ENCODE measurements at places on chromosomes 2 and 18.
A peak's percentile ranks its signal among the peaks of the same experiment; 100 is the strongest.

GRCh38 chr2:59658906-59659635, 894.4 kb downstream of the BCL11A start:
- DNase-seq: no peak

- peak; percentile 69 for DNase-seq
Observed at GRCh38 chr2:168237741-168238140, 9.7 kb downstream of the STK39 start.

DNA sequence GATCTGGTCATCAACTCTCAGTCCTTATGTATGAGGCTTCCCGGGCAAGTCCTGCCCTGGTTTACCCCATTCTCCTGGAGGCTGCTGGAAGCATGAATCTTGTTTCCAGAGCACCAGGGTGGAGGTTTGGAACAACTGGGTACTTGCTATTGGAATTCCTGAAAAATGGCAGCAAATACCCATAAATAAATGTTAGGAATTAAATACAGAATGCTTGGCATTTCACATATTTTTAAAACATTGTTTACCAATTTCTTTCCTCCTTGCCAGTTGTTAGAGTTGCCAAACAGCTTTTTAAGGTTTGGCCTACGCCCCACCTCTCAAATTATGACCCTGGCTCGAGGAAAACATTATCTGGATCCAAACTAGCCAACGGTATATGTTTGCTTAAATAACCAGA, 90.6 kb upstream of the ZCCHC2 start:
- no peak for DNase-seq

- DNase-seq: no peak
Observed at GRCh38 chr18:30132959-30133358, 909.6 kb downstream of the DSC3 start.

DNA sequence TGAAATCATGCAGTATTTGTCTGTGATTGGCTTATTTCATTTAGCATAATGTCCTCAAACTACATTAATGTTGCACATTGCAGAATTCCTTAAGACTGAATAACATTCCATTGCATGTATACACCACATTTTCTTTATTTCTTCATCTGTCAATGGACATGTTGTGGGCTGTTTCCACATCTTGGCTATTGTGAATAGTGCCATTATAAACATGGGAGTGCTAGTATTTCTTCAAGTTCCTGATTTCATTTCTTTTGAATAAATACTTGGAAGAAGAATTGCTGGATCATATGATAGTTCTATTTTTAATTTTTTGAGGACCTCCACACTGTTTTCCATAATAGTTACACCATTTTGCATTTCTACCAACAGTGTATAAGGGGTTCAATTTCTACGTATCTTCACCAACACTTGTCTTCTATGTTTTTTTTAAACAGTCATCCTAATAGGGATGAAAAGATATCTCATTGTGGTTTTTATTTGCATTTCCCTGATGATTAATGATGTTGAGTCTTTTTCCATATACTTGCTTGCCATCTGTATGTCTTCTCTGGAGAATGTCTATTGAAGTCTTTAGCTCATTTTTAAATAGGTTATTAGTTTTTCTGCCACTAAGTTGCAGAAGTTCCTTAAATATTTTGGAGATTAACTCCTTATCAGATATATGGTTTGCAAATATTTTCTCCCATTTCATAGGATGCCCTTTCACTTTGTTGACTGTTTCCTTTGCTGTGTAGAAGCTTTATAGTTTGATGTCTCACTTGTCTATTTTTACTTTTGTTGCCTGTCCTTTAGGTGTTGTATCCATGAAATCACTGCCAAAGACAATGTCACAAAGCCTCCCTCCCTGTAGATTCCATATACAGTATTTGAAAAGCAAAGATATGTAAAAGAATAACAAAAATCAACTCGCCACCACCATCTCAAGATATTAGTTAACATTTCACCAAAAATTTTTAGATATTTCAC, 14.6 kb downstream of the FBXO11 start:
- DNase-seq: no peak

DNA sequence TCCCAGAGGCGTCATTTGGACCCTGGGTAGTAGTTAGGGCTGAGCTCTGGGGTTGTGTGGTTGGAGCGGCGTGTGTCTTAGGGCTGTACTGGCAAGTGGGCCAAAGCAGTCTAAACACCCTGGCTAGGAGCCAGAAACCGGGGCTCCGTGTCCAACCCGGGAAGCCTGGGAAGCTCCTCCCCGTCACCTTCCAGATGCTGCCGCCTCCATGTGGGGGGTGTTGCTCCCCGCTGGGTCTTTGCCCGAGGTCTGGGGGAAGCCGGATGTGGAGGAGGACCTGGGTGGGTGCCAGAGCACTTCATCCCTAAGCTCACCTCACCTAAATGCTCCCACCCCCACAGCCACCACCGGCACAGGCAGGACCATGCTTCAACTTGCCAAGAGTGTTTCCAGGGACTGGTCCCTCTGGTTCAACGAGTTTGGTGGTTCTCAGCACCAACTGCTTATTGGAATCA, 25.4 kb downstream of the TET3 start:
- DNase-seq: no peak

GRCh38 chr2:151808258-151809072, 19.8 kb downstream of the ARL5A start:
- no peak for DNase-seq

- DNase-seq: no peak
Observed at GRCh38 chr2:69031466-69031865, 18.5 kb downstream of the ANTXR1 start.

- no peak for DNase-seq
Observed at GRCh38 chr2:6562771-6563170, 302.9 kb downstream of the CMPK2 start.

DNA sequence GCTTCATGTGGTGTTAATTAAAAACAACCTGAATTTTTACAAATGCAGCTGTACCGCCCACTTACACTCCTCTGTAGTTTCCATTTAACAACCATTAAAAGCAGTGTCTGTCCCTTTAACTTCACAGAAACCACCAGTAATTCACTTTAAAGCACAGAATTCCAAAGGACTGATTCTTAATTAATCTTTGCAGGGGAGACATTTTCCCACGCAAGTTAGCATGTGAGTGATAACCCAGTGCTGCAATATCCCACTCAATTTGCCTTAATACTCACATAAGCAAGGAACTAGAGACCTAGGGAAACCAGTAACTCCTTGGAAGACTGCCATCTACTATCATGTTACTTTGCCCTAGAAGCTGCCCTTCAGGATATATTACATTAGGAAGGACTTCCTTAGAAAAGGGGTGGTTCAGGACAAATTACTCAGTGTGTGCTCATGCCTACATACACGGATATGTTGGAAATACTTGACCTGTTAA, 102.3 kb downstream of the OSR1 start:
- no peak for DNase-seq

DNA sequence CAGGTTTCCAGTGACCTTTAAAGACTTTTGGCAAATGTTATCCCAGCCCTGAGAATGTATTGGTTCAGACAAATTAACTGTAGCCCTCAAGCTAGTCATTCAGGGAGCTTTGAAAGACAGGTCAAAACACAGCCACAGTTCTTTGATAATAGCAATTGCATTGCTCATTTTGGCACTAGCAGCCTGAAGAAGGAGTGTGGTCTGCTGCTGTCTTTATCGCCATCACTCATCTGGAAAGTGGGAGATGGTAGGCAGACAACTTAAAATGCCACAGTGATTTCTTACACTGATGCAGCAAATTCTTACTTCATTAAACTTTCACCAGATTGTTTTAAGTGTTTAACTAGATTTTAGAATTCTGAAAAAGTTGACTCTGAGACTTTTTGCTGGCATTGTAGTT, 47.2 kb downstream of the DOK6 start:
- DNase-seq: no peak

GRCh38 chr2:157233506-157233905, 24.0 kb upstream of the GALNT5 start:
- no peak for DNase-seq

- no peak for DNase-seq
Observed at GRCh38 chr2:64442801-64443429, 11.0 kb upstream of the LGALSL start.

DNA sequence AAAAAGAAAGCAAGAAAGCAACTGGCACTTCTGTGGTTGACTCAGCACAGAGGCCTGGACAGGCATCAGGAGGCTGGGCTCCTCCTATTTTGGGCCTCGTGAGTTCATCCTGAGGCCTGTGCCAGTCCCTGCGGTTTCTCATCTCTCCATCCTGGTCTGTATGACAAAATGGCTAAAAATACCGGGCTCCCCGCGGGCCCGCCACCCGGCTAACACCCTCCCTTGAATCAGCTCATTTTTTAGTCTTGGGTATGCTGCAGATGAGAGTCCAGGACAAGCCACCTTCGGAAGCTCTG, 62.3 kb upstream of the YWHAQ start:
- DNase-seq: no peak

DNA sequence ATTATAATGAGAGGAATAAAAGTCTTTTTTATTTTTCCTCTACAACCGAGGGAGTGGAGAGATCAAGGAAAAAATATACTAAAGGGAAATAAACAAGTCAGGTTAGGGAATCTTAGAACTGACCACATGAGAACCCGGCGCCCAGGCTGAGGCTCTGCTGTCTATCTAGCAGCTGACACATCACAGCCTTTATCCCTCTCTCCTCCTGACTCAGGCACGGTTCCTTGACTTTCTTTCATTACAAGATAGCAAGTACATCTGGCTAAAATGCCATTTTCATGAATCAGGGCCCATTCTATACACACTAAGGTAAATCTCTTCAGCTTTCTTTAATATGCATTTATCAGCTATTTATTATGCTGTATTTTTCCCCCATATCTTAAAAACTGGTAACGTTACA, 296.0 kb downstream of the TMX3 start:
- no peak for DNase-seq

GRCh38 chr2:24616616-24617015, 125.6 kb downstream of the NCOA1 start:
- DNase-seq: no peak

- no peak for DNase-seq
Observed at GRCh38 chr18:53749766-53750165, 474.7 kb downstream of the MBD2 start.

GRCh38 chr2:101794141-101794540, 96.6 kb downstream of the MAP4K4 start:
- no peak for DNase-seq

DNA sequence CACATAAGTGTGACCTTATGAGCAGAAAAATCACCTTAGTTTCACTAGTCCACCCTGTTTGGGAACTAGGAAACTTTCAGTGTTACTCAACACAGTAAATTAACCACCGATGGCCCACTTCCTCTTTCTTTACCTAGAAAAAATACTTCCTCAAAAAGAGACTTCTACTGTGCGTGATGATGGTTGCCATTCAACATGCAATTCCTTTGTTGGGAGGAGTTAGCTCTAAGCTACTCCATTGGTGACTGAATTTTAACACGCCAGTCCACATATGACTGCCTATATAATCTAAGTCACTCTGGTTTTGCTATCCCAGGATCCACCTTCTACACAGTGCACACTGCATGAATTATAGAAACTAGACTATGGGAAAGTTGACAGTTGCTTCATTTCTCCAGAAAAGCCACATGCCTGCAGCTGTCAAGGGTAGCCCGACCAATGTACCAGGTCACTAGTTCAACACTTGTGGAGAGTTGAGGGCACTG, 47.8 kb upstream of the REG3G start:
- no peak for DNase-seq

DNA sequence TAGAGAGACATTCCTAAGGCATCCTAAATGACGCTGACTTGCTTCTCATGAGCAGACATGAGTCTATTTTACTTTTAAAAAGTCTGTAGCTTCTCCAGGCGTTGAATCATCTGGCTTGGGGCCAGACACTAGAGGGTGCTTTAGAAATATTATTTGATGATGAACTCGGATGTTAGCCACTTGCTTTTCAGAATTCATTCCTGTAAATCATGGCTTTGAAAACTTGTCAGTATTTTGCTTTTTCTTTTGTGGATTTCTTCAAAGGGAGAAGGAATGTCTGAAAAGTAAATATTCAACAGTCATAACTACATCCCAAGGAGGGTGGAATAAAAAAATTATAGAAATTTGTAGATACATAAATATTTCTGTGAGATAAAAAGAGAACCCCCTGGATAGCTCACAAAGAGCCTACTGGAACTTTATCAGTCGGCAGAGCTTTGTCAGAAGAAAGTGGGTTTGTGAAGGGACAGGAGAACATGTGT, 370.8 kb downstream of the OSR1 start:
- DNase-seq: no peak

GRCh38 chr2:107634172-107634571, 192.5 kb upstream of the RGPD4 start:
- no peak for DNase-seq

DNA sequence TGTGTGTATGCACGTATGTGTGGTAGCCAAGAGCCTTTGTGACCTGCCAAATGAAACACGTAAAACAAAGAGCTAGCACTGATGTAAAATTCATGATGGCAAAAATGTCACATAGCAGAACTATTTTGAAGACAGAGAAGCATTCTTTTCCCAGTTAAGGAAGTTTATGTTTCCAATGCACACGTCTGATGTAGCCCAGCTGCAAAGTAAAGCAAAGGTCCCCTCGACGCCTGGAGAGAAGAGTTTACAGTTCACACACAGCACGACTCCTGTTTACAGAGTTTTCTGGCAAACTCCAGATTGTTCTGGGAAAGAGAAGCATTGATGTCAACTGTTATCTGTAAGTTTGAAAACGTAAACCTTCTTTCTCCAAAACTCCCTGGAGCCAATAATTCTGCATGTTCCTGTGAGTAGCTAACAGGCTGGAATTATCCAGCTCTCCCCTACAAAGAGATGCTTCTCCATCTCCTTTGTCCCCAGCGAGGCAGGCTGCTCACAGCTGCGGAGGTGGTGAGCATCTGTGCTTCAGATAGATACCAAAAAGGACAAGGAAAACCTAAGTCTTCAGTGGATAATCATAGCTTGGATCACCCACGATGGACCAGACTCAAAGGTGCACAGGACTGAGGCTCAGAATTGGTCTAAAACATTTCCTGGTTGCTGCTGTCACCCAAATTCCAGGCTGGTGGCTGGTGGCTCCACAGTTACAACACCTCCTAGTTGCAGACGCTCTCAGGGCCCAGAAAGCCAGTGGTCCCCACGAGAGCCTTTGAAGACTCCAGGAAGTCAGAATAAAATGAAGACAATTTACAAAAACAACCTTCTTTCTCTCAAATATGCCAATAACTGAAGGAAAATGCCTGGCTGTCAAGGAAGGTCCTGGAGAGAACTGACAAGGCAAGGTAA, 87.4 kb downstream of the COL6A3 start:
- DNase-seq: no peak

DNA sequence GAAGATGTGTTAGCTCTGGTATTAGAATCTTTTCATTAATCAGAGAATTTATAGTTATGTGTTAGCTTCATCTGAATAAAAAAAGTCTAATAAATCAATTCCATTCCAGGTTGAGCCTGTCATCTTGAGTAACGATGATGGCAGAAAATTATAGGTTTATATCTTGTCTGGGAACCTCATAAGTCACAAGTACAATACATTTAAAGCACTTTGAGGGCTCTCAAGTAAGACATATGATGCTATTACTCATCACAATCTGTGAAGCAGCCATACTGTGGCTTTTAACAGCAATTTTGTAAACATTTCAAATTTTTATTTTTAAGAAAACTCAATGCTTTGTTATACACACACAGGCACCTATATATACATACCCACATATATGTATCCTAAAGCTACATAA, 484.1 kb upstream of the VRK2 start:
- DNase-seq: no peak

GRCh38 chr18:35155398-35156117, 85.3 kb upstream of the ZNF397 start:
- DNase-seq: no peak

- DNase-seq: no peak
Observed at GRCh38 chr2:28055325-28055970, 164.9 kb downstream of the BABAM2 start.
